ENCODE measurements at places on chromosomes 7 and 10.

DNA sequence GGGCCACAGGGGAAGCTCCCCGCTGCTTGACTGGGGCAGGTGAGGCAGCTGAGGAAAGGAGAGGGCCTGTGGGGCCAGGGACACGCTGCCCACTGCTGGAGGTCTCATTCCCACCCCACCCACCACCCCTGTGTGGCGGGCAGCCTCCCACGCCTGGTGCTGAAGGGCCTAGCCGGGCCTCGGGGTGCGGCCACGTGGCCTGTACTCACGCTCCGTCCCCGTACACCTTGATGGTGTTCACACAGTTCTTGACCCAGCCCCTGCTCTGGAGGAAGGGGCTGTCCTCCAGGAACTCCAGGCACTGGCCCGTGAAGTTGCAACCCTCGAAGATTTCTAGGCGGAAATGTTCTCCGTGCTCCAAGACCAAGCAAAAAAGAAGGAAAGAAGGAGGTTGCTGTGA is 4.0 kb downstream of the CRYGN start:
- DNase-seq = no peak

GRCh38 chr7:101795461-101795860 is 22.0 kb upstream of the CUX1 start:
- no peak for DNase-seq

GRCh38 chr7:134988161-134988560 is 1.9 kb downstream of the AGBL3 start:
- no peak for DNase-seq

DNA sequence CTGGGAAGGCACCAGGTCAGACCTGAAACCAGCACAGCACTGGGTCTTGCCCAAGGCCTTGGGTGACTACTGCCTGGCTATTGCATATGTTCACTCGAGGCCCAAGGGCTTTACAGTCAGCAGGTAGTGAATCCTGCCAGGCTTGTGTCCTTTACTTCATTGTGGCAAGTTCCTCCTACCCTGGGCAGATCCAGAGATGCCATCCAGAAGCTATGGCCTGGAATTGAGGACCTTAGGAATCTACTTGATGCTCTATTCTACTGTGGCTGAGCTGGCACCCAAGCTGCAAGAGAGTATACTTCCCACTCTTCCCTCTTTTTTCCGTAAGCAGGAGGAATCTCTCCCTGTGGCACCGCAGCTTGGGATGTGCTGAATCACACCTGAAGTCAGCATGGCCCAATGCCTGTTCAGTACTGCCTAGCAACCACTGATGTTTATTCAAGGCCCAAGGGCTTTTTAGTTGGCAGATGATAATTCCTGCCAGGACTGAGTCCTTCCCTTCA is 246.7 kb upstream of the CTBP2 start:
- no peak for DNase-seq

DNA sequence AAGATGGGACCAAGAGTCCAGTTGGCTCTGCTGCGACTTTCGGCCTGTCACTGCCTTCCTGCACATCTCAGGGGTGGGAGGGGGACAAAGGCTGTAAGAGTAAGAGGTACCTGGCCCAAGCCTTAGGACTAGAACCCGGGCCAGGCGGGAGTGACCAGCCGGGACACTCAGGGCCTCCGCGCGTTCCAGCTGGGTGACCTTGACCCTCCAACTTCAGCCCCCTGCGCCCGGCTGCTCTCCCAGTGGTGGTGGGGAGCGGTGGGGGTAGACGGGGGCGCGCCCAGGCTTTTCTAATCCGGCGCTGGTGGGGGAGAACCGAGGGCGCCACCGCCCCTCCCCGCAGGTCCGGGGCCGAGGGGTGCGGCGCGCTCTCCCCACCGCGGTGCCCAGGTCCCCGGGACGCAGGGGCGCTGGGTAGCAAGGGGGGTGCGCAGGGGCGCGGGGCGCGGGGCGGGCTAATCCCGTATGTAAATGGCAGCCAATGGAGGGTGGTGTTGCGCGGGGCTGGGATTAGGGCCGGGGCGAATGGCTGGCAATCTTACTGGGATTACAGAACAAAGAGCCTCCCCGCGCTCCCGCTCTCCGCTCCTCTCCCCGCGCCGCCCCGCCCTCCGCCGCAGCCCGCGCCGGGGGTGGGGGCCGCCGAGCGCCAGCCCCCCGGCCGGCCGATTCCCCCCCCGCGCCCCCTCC is at the start of gene GTF2IRD1:
Gene GTF2IRD1, plus strand, starts transcription at position 585 of the 690 bp plus-strand sequence. CDS start 54,175 bp downstream, outside the sequence.
- DNase-seq = peak; percentile 76

DNA sequence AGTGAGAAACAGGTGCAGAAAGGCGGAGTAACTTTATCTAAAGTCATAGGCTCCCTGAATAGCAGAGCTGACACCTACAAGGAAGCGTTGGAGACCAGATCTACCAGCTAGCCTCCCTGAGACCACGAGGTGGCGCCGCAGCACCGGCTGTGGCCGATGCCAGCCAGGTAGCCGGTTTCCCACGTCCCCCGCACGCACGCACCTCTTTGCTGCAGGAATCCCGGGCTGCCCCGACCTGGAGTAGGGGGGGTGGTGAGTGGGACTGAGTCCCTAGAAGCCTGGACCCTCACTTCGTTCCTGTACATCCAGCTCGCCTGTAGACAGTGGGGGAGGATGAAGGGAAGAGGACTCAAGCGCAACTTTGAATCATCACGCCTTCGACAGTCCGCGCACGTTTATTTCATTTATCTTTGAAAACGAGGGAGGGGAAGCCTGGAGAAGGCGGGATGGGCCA is 3.7 kb downstream of the ELOVL3 start:
- peak; percentile 89 for DNase-seq

DNA sequence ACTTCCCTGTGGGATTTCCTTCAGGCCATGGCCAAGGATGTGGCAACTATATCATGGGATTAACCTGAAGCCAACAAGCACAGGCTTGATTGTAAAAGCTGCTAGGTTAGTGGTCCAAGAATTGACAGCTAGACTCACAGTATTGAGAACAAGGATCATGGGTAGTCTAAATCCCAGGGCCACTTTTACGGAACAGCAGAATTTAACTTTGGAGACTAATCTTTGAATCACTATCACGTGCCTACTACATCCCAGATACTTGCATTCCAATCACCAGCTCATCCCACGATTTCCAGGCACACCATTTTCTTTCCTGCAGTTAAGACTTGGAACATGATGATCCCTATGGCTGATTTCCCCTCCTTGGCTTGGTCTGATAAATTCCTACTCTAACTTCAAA is 65.6 kb upstream of the ADO start:
- no peak for DNase-seq

- peak; percentile 39 for DNase-seq
Measured at GRCh38 chr7:134502463-134503371, 24.6 kb upstream of the AKR1B10 start.

DNA sequence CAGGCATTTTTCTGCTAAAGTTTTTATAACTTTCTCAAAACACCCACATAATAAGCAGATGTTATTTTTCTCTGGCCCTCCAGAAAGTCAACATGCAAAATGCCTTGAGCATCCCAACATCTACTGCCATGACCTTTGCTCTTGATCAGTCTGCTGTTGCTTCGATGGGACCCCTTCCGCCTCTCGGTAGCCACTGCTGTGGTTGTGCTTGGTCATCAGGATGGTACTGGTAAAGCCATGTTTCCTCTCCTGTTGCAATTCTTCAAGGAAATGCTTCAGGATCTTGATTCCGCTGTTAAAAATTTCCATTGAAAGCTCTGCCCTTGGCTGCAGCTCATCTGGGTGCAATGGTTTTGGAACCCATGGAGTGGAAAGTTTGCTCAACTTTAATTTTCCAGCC is 533.0 kb downstream of the DNAJB6 start:
- no peak for DNase-seq

DNA sequence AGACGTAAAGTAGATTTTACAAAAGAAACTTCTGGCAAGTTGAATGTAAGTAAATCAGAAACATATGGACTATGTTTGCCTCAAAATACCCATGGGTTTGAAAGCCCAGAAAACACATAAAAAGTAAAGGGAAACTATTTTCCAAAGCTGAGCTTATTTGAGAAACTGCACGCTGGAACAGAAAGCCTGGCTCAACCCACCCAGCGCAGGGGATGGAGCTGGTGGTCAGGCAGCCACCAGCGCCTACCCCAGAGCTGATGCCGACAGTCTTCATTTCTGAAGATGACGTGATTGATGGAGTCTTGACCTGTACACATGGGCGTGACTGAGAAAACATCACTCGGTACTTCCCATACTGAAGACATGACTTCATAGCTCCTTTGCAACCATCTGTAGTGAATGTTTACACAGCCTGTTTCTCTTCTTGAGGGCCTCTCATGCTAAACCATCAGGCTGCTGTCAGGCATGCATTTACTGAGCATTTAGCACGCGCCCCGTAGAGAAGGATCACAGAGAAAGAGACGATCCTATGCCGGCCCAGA is 232.6 kb upstream of the AUTS2 start:
- DNase-seq = no peak

DNA sequence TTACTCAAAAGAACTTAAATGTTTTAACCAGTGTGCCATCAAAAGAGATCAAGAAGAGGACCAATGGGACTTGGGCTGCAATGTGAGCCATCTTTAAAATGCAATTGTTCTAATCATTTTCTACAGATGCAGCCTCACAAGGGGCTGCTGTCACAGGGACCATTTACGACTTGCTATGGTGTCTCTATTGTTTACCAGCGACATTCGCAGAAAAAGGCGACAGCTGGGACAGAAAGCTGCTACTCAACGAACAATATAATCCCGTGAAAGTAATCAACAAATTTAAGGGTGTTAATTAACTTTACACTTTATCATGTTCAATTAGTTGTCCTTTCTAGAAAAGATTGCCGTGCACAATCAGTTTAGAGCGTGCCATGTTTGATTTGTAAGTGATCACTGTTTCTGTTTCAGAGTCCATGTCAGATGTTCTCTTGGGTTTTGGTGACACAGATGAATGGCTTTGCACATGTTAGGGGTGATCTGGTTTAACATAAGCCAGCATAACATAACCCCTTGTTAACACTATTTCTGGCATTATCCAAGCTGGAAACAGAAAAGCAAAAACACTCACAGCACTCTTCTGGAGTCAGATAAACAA is 110.8 kb downstream of the HIBADH start:
- no peak for DNase-seq

DNA sequence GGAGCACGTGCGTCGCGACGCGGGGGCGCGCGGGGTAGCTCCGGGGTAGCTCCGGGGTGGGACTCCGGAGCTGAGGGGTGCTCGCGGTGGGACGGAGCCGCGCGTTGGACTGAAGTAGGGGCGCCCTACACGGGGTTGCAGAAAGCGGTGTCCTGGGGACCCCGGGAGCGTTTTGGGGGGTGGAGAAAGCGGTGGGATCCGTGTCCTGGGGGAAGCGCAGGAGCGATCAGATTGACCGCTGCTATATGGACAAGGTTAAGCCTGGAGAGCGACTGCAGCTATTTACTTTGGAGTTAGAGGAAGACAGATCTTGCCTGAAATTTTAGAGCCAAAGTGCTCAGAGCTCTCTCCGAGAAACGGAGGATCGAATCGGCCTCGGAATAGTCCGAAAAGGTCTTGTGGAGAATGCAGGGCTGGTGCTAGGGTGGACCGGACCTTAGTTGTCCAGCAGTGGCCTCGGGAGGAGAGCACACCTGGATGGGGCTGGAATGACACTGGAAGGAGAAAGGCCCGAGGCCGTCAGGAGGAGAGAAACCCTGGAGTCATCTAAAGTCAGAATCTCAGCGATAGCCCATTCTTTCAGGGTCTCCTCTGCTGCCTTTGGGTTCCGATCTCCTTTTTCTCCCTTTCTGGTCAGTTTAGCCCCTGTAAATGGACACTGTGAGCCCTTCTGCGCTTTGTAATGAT is 564 bp downstream of the PDSS1 start:
- DNase-seq = no peak

DNA sequence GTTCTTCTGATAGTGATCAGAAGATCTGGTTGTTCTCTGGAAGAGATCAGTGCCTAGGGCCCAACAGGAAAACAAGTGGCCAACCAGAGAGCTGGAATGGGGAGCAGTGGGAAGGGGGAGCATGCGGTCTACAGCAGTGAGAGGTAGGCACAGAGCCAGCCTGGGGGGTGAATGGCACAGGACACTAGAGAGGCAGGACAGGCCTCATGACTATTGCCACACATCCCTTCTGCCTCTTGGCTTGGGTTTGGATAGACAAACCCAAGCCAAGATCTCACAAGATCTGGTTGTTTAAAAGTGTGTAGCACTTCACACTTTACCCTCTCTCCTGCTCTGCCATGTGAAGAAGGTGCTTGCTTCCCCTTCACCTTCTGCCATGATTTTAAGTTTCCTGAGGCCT is 224.4 kb downstream of the ARHGAP12 start:
- no peak for DNase-seq

DNA sequence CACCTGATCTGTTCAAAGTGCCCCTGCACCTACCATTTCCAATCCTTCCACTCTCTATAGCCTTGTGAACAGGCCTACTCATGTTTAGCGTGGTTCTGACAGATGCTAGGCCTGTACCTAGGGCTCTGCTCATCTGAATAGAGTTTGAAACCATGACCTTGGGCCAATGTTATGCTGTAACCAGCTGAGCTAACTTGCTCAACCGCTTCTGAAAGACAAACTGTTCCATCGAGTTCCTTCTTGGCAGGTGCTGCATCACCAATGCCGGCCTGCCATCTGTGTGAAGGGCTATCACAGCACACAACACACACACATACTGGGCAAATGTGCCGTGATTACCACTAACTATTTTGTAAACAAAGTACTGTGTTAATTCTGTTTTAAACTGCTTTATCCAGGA is 419.0 kb upstream of the GALNT17 start:
- no peak for DNase-seq

DNA sequence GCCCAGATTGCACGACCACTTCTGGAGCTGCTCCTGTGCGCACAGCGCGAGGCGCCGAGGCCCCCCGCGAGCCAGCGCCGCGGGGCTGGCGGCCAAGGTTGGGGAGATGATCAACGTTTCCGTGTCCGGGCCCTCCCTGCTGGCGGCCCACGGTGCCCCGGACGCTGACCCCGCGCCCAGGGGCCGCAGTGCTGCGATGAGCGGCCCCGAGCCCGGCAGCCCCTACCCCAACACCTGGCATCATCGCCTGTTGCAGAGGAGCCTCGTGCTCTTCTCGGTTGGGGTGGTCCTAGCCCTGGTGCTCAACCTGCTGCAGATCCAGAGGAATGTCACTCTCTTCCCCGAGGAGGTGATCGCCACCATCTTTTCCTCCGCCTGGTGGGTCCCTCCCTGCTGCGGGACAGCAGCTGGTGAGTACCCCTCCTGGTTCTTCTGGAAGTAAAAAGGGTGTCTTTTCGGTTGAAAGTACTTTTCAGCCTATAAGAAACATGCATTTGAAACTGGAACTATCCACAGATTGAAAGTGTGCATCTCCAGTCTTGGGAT is 683 bp downstream of the INSIG1 start:
- DNase-seq = no peak

DNA sequence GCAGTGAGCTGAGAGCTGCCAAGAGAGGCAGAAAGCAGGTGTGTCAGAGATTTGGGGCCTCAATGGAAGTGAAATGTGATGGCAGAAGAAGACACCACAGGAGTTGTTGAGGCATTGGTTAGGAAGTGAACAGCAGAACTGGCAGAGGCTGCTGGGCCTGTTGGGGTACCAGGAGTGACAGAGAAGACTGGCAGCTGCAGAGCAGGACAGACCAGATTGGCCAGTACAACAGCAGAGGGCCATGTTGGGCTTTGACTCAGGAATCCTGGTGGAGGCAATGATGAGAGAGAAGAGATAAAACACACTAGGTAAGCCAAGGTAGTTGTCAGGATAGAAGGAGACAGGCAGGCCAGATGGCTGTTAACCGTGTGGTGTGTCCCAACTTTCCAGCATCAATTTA is 19.9 kb upstream of the HERPUD2 start:
- no peak for DNase-seq

All from hematopoietic multipotent progenitor cell treated with erythropoietin and hydrocortisone succinate and interleukin-3 and kit ligand, for 4 days (in vitro differentiated cells).